Pulmonary artery endothelial cell (primary cell): ENCODE measurements at places on chromosomes 6 and 20. TPM values are rescaled to one million over a fixed set of nuclear protein-coding genes. Genes with fewer than 3 reads are reported as not detected.

DNA sequence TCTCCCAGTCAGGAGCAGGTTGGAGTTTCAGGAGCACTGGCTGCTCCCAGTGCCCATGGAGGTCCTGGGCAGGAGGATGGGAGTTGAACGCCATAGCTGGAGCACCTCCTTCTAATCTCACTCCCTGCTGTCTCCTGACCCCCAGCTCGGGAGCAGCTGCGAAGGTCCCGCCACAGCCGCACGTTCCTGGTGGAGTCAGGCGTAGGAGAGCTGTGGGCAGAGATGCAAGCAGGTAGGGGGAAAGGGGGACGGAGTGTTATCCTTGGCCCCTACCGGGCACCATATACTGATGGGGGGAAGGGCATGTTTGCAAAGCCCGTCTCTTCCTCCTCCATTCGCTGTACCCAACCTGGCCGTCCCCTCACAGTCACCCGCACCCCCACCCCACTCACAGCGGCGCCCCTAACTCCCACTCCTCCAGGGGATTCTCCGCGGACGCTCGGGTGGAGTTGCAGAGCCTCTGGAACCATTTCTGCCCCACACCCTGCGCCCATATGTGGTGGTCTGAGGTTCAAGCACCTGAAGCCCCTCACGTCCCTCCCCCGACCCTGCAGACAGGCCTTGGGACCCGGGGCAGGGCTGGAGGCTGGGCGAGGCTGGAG lies 16.7 kb downstream of the HSPA12B start:
- no peak for DNase-seq

DNA sequence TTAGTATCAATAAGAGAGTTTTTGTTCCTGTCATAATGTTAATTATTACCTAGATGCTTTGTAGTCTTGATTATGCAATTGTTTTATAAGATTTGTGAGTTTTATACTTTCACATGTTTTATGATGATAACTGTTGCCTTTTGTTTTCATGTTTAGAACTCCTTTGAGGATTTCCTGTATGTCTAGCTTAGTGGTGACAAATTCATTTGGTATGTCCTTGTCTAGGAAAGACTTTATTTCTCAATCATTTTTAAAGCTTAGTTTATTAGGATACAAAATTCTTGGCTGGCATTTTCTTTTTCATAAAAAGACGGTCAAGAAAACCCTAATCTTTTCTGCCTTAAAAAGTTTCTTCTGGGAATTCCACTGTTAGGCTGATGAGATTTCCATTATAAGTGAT lies 849.9 kb upstream of the EYS start:
- no peak for DNase-seq

DNA sequence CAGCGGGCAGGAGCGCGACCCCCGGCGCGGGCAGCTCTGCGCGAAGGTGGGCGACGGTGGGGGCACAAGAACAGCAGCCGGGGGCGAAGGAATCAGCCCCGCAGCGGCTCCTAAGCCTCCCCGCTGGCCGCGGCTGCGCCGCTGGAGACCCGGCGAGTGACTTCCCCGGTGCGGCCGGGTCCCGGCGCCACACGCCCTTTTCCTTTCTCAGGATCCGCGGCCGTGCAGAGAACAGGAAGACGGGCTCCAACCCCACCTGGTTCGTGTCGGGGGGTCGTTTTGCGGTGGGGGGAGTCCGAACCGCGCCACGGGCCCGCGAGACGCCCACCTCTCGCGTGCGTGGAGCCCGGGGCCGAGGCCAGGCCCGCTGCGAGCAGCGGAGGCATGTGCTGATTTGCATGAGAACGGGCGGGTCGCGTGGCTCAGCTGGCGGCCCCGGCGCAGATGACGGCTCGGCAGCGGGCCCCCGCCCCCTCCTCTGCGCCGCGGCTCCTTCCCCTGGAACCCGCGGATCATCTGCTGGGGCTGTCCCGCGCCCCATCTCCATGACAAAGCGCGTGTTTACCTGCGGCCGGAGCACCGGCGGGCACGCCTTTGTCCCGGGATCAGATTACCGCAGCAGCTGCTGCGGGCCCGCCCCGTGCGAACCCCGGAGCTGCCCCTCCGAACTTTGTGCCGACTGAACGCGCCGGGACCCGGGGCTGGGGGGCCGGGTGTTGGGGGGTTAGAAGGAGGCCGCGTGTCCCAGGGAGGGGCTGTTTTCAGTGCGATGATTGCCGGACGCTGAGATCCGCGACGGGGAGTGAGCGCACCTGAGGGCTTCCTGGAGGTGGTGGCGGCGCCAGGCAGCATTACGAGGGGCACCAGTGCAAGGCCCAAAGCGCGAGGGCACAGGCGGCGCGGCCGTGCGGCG lies 4.9 kb upstream of the DLL1 start:
- DNase-seq = no peak

DNA sequence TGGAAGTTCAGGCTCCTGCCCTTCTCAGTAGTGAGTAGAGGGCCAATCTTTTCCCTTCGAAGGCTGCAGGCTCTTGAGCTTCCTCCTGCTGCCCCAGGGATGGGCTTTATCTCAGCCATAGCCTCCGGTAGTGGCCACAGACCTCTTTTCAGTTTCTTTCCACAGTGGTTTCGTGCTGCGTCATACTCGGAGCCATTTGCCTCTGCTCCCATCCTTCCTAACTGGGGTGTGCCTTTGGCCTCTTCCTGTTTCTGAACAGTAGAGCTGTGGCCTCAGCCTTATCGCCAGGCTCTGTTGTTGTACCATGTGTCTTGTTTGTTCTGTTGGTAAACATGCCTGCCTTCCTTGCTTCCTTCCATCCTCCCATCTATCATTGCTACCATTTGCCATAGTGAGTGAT lies 54.1 kb downstream of the TULP4 start:
- DNase-seq = no peak

DNA sequence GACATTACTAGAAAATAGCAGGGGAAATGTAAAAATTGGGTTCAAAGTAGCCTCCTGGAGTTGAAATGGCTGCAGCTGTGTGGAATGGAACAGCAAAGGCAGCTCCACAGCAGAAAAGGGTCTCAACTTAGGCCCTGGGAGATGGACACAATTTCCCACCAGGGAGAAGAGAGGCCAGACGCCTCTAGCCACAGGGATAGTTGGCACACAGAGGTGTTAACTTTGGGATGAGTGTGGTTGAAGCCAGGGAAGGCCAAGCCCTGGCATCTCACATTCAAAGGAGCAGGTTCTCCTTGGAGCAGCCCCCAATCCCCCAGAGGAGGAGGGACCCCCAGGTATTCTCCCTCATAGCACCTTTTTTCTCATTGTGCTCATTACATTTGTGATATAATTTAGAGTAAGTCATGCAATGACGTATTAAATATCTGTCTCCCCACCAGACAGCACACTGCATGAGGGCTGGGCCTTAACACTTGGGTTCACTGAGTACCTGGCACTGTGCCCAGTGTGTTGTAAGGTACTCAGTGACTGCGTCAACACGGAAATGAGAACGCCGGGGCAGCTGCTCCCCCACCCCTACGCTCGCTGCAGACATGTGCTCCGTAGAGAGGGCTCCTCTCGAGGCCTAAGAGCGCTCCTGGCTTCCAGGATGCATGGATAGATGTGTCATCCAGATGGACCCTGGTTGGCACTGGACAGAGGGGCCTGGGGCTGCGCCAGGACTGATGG lies 76.0 kb upstream of the CD93 start:
- DNase-seq = peak; percentile 82

- DNase-seq = no peak
Observed at GRCh38 chr6:28653876-28654275, 128.2 kb downstream of the GPX5 start.

DNA sequence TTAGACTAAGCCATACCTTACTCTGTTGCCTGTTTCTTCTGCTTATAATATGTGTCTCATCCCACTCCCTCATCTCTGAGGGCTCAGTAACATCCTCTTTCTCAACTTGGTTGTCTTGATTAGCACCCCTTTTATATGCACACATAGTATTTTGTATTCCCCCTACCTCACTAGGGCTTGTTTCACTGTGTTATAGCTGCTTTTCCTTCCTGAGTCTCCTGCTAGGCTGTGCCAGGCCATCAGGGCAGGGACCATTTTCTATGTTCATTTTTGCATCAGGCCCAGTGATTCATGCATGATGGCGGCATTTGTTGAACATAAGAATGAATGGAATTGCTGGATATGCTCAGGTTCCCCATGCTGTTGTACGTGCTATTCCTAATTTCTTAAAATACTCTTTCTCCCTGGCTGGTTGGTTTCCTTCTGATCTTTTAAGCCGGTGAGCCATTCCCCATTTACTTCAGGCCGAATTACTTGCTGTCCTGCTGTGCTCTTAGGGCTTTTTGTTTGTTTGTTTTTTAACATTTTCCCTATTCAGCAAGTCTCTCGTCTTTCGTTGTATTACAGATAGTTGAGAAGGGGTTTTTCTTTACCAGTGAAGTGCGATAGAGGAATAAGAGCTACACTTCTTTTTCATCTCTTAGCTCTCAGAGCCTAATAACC lies 183.2 kb downstream of the CARMIL1 start:
- DNase-seq = no peak

DNA sequence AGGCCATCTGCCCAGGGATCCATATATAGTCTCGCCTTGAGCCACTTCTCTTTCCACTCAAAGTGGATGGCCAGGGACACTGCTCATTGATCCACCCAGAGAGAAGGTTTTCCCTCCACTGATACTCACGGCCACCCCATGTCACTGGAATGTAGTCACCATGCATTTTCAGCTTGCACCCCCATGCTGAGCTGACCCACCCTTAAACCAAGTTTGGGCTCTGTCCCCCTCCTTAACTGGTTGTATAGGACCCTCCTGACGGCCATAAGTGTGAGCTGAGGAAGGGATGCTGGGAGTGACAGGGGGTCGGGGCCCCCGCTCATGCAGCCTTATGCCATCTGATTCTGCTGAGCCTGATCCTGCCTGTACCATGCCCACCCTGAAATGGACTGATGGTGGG lies 25.7 kb downstream of the SUMO4 start:
- no peak for DNase-seq

DNA sequence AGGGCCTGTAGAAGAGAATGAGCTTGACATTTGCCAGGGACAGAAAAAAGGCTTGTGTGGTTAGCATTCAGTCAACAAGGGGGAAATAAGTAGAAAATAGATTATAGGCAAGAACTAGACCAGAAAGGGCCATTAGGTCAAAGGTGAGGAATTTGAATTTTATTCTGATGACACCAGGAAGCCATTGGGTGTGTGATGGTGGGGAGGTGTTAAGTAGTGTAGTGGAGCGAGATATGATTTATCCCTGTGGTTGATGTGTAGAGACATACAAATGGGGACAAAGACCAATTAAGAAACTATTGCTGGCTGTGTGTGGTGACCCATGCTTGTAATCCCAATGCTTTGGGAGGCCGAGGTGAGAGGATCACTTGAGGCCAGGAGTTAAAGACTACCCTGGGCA lies 11.0 kb downstream of the DSTN start:
- DNase-seq = no peak

GRCh38 chr6:20584100-20584731 lies 50.0 kb downstream of the CDKAL1 start:
- no peak for DNase-seq

- no peak for DNase-seq
Observed at GRCh38 chr20:16806886-16807285, 58.7 kb downstream of the OTOR start.

- no peak for DNase-seq
Observed at GRCh38 chr20:35902545-35902941, 51.8 kb downstream of the SCAND1 start.

- no peak for DNase-seq
Observed at GRCh38 chr6:81962198-81962597, 209.7 kb upstream of the TENT5A start.

GRCh38 chr20:43915211-43916072 lies 790 bp downstream of the TOX2 start:
- DNase-seq = no peak

DNA sequence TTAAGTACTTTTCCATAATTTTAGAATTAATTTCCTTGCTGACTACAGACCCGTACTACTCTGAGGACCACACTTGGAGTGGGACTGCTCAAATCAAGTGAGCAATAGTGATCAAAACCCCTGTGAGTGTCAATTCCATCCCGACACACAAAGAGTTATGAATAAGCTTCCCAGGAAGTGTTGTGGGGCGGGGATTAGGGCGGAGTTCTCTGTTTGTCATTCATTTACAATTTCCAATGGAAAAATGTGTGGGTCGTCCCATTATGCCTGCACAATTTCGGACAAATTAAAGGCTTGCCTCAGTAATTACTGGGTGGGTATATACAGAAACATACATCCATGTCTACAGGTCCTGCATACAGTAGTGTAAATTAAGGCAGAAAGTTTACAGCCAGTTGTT lies 84.2 kb downstream of the ISM1 start:
- no peak for DNase-seq

GRCh38 chr6:4304927-4305455 lies 169.6 kb upstream of the ECI2 start:
- DNase-seq = no peak

DNA sequence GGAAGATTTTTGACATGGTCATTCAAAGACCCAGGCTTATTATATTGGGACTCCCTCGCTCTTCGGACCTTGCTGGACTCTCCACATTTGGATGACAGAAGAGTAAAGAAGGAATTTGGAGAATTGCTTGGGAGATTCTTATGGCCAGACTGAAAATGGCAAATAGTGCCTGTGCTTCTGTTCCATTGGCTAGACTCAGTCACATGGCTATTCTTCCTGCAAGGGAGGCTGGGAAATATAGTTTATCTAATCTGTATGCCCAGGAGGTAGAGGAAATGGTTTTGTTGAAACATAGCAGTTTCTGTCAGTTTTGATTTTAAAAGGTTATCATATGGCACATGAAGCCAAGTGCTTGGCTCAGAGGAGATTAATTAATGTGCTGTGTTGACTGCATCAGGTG lies 286.6 kb upstream of the JAG1 start:
- DNase-seq = no peak

DNA sequence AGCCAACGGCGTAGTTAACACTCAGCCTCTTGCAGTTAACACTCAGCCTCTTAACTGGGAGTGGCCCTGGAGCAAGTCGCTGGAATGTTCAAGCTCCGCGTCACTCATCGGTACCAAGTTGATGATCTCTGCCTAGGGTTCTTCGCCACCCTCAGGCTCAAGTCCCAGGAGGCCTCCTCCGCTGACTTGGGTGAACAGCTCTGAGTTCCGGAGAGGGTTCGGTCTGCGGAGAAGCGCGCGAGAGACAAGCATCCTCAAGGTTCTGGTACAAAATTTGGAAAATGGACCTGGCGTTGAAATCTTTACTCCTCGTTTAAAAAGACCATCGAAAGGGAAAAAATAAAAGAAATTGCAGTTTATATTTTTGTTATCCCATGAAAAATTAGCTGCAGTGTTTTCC lies 876 bp upstream of the DSP start:
- no peak for DNase-seq

MOXD1 gene
- 0.07 and 0.18 TPM in 2 replicates for total RNA-seq

STK4 gene
- total RNA-seq = 23.4 and 30.1 TPM in 2 replicates

CCN2 gene
- 642 and 861 TPM in 2 replicates for total RNA-seq

TMEM14A gene
- total RNA-seq = 25.2 and 29.8 TPM in 2 replicates

AK9 gene
- total RNA-seq = 4.6 and 5.9 TPM in 2 replicates

DNMT3B gene
- 4.0 and 4.9 TPM in 2 replicates for total RNA-seq

OR12D3 gene
- not detected in 2 replicates for total RNA-seq

CNKSR3 gene
- 7.3 and 11.8 TPM in 2 replicates for total RNA-seq

TMEM217 gene
- total RNA-seq = 8.8 and 15.5 TPM in 2 replicates

TMEM244 gene
- total RNA-seq = not detected in 2 replicates

OVOL2 gene
- not detected in 2 replicates for total RNA-seq

ADGRF4 gene
- not detected in 2 replicates for total RNA-seq
